ENCODE measurements at places on chromosomes 12 and 14.

GRCh38 chr12:113831016-113831415, 135.1 kb downstream of the RBM19 start:
- DNase-seq = no peak

DNA sequence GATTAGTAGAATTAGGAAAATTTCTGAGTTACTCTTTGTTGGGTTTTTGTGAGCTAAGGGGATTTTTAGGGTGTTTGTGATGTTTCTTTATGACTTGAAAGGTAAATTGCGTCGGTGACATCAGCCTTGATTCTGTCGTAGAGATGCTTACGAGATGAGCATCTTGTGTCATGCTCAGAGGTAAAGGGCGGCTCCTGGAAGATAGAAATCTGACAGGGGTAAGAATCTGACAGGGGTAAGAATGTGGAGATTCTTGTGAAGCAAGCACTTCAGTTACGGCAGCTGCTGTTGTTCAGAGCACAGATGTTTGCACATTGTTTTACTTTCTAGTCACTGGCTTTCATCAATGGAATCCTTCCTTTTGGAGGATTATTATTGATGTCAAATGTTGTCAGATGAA, 22.5 kb downstream of the EML1 start:
- DNase-seq = no peak

GRCh38 chr12:111396726-111397445, 8.8 kb upstream of the SH2B3 start:
- DNase-seq = peak; percentile 82

DNA sequence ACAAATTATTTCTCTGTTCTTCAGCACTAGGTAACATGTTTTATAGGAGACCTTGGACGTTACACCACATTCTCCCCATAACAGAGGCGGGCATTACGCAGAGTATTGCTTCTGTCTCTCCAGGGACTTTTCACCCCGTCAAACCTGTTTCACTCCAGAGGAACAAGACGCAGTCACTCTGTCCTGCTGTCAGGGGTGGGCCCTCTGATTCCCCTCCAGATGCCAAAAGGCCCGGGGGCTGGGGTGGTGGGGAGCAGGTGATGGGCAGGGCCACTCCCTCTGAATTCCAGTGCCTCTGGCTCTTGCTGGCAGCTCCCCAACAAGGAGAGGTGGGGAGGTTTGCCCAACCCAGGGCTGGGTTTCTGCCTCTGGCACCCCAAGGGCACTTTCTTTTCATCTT, 71.9 kb downstream of the NTF3 start:
- DNase-seq = no peak

DNA sequence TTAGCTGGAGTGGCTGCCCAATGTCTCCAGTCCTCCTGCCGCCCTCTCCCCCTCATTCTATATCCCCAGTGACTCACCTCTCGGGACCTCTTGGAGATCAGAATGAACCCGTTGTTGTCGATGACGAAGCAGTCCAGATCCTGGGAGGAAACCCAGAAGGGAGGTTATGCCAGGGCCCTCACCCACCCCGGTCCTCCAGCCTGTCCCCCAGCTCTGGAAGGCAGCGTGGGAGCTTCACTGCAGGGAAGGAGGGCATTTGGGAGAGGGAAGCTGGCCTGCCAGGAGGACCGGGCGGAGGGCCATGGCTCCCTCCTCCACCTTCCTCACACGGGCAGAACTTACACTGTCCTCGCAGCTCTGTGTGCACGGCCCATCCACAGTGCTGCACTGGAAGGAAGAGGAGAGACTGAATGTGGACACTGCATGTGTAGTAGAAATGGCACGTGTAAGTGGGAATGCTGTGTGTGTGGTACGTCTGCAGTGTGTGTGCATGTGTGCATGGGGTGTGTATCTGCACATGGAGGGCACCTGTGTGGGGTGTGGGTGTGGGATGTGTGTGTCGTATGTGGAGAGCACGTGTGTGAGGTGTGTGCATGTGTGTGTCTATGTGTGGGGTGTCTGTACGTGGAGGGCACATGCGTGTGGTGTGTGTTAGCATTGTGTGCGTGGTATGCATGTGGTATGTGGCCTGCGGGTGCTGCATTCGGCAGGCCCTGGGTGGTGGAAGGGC, 10.0 kb upstream of the LRTM2 start:
- no peak for DNase-seq

GRCh38 chr14:50342221-50343078, 30.3 kb downstream of the DMAC2L start:
- DNase-seq = peak; percentile 39

DNA sequence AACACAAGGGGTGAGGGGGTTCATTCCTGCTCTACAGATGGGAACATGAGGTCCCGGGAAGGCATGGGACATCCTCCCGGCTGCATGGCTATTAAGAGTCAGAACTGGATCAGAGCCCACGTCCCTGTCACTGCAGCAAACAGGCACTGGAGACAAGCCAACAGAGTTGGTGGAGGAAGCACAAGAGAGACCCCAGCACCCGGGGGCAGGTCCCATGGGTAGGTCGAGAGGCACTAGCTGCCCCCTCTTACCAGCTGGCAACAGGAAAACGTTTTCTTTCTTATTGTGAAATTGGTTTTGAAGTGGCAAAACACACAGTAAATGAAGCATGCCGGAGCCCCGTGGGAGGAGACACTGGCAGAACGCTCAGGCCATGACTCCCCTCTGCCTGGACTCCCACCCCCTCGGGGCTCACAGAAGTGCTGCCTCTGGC, 43.6 kb downstream of the SYNE3 start:
- no peak for DNase-seq

GRCh38 chr14:33564774-33565630, 385.9 kb downstream of the EGLN3 start:
- no peak for DNase-seq

GRCh38 chr14:23335623-23336022, 14.4 kb downstream of the PABPN1 start:
- DNase-seq = no peak

- peak; percentile 31 for DNase-seq
These were observed 636 bp downstream of the DUSP6 start for GRCh38 chr12:89351489-89352241.

GRCh38 chr14:53842938-53843337, 113.7 kb downstream of the BMP4 start:
- no peak for DNase-seq

DNA sequence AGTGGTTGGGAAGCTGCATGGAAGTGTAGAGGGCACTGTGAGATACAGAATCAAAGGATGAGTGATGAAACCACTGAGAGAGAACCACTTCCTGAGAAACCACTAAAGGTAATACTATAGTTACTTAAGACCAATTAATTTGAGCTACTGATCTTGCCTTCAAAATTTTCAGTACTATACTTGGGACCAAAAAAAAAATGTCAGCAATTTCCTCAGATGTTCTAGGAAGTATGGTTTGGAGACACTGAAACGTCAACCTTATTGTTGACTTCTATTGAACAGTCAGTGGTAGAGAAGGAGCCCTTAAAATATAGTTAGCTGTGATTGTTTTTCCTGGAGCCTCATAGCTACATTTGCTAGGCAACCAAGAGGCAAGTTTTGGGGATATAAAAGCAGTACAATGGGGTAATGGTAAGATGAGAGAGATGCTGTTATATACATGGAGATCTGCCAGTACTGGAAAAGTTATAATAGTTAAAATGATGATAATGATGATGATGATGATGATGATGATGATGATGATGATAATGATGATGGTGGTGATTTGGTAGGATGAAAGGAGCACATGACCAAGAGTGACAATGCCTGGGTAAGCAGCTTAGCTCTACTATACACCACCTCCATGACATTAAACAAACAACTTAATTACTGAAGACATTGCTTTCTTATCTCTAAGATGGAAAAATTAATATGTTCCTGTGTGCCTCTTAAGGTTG, 300.9 kb upstream of the G2E3 start:
- no peak for DNase-seq

- no peak for DNase-seq
These were observed 14.5 kb upstream of the DUSP6 start for GRCh38 chr12:89366676-89367364.

DNA sequence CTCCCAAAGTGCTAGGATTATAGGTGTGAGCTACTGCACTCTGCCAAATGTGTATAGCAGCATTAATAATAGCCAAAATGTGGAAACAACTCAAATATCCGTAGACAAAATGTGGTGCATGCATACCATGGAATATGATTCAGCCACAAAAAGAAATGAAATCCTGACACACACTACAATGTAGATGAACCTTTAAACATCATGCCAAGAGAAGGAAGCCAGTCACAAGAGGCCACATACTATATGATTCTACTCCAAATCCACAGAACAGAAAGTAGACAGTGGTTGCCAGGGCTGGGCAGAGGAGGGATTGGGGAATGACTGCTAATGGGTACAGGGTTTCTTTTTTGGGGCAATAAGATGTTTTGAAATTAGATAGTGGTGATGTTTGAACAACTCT, 7.7 kb upstream of the TMED2 start:
- no peak for DNase-seq

- no peak for DNase-seq
These were observed 5.5 kb upstream of the ZNF740 start for GRCh38 chr12:53174881-53175491.

Data from naive thymus-derived CD4-positive, alpha-beta T cell (primary cell).